ENCODE measurements at places on chromosomes 3 and 15.

- no peak for DNase-seq
These were observed at the start of gene ADCY5 for GRCh38 chr3:123448536-123449101. Gene ADCY5 (minus strand): TSS chr3:123449090. CDS start chr3:123448545, 545 bp downstream.

DNA sequence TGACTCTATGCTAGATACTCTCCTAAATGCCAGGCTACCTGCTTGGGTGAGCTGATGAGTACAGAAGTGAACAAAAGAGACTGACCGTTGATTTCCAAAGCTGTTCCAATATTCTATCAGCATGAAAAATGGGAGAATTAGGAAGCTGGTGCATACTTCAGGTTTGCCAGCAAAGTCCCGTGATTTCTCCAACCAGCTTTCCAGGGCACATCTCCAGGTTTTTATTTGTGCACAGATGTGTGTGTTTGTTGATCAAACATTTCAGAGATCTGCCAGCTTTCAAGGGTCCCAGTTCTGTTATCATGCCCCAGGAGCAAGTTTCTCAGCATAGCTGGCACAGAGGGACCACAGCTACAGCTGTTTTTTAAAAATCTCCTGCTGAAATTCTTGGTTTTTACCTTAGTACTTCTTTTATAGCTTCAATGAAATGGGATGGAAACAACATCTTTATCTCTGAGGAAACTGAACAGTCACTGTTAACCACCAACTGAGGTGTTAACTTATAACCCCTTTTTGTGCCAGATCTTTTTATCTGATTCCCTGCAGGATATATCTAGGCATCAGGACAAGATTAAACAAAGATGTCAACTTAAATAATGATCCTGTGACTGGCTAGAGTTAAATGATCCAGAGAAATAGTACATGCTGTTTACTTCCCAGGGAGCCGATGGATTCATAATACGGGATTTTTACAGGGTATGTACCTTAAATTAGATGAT is 380.8 kb downstream of the GRM7 start:
- no peak for DNase-seq

DNA sequence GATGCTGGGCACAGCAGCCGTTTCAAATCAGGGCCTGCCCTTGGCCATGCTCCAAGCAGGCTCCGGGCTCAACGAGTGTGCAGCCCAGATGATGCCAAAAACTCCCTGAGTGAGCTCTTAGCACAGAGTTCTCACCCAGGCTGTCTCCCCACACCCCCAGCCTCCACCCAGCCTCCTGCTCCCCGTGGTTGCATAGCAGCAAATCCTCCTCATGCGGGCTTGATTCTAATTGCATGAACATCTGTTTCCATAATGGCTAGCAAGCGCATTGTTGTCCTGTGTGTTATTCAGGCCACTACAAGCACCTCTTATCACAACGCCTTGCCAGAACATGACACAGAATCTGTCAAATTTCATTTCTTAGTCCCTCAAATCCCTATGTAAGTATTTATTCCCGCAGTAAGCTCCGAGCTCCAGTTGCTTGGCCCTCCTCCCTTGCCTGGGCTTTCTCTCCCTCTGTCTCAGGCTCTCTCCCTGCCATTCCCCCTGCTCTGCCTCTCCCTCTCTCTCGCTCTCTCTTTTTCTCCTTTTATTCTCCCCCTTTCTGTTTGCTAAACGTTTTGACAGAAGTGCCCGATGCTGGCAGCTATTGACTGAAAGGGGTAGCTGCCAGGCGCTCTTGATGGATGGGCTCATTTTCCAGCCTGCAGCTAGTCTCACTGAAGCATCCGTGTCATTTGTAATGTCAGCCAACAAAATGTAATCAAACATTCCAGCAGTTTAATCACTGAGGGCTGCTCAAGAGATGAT is 306.5 kb downstream of the IL20RB start:
- no peak for DNase-seq

DNA sequence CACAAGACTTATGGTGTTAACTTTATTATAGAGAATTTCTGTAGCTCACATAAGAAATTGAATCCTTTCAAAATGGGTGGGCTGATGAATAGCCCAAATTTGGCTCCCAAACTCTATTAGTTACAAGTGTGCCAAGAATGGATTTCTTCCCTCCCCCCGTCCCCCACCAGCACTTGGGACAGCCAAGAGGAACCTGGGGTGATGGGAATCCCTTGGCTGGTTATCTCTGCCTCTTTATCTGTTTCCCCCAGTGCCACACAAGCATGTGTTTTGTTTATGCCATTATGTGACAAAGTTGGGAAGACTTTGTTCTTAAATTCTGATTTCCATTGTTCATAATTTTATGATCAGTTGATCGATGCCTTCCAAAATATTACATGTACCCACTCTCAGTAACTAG is 28.3 kb downstream of the CMSS1 start:
- DNase-seq: no peak

DNA sequence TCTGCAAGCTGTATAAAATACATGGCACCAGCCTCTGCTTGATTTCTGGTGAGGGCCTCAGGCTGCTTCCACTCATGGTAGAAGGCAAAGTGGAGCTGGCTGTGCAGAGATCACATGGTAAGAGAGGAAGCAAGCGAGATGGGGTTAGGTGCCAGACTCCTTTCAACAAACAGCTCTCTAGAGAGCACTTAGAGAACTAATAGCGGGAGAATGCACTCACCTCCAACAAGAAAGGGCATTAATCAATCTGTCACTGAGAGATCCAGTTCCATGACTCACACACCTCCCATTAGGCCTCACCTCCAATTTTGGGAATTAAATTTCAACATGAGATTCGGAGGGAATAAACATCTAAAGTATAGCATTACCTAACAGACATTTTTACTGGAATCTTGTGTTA is 644.1 kb upstream of the ARRDC4 start:
- no peak for DNase-seq

DNA sequence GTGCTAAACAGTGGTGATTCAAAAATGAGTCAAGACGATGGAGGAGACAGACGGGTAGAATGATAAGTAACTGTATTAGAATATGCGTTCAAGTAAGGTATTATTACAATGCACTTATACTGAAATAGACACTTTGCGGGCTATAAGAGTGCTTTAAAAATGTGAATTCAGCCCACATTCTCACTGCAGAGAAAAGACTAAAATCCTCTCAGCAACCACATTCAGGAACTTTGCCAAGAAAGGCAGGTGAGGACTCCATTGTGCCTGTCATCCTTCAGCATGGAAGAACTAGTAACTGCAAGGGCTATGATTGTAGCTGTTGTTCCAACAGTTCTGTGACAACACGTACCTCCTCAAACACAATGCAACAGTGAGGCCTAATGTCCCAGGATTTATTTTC is 272.0 kb downstream of the RORA start:
- DNase-seq: no peak

- DNase-seq: no peak
These were observed 29.6 kb downstream of the TPM1 start for GRCh38 chr15:63072023-63072650.

GRCh38 chr3:47012342-47013230 is 33.1 kb downstream of the NBEAL2 start:
- no peak for DNase-seq

- no peak for DNase-seq
These were observed 133.2 kb downstream of the ANXA2 start for GRCh38 chr15:60264566-60264965.

GRCh38 chr3:195131176-195131575 is 139.8 kb downstream of the XXYLT1 start:
- DNase-seq: no peak

DNA sequence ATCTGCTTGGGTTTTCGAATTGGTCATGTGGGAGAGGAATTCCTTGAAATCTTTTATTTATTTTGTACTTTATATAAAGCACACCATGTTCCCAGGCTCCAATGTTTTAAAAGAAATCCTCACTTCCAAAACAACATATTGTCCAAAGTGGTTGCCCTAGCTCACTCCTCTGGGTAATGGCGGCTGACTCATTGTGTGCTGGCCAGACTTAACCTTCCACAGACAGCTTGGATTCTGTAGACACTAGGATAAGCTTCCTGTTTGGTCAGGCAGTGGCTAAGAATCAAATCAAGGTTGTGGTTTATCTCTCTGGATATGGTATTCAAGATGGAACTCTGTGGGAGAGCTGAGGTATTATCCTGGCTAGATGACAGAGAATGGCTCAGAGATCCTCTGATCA is 55.8 kb upstream of the FAM98B start:
- no peak for DNase-seq

- no peak for DNase-seq
These were observed 296.6 kb upstream of the MME start for GRCh38 chr3:154783521-154783931.

DNA sequence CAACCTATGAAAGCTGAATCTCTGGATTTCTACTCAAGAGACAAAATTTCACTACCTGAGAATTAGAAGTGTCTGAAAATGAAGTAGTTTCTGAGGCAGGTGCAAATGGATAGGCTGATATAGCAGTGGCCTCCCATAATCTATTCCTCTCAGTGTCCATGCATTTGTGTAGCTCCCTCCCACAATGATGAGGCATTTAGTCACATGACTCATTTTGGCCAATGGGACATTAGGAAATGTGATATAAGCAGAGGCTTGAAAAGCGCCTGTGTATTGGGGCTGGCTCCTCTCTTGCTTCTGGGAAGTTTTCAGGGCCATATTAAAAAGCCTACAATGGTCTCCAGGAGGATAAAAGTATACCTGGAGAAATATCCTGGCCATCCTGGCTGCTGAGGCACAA is 79.7 kb upstream of the MRPL3 start:
- no peak for DNase-seq

DNA sequence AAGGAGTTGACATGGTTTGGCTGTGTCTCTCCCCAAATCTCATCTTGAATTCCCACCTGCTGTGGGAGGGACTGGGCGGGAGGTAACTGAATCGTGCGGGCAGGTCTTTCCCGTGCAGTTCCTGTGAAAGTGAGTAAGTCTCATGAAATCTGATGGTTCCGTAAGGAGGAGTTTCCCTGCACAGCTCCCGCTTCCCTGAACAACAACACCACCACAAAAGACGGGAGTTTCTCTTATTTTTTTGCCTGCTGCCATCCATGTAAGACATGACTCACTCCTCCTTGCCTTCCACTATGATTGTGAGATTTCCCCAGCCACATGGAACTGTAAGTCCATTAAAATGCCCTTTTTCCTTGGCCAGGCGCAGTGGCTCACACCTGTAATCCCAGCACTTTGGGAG is 22.7 kb downstream of the XXYLT1 start:
- DNase-seq: no peak

- no peak for DNase-seq
These were observed 352.4 kb upstream of the ZNF385D start for GRCh38 chr3:22103423-22103822.

GRCh38 chr15:36363335-36363734 is 216.1 kb upstream of the CDIN1 start:
- DNase-seq: no peak

DNA sequence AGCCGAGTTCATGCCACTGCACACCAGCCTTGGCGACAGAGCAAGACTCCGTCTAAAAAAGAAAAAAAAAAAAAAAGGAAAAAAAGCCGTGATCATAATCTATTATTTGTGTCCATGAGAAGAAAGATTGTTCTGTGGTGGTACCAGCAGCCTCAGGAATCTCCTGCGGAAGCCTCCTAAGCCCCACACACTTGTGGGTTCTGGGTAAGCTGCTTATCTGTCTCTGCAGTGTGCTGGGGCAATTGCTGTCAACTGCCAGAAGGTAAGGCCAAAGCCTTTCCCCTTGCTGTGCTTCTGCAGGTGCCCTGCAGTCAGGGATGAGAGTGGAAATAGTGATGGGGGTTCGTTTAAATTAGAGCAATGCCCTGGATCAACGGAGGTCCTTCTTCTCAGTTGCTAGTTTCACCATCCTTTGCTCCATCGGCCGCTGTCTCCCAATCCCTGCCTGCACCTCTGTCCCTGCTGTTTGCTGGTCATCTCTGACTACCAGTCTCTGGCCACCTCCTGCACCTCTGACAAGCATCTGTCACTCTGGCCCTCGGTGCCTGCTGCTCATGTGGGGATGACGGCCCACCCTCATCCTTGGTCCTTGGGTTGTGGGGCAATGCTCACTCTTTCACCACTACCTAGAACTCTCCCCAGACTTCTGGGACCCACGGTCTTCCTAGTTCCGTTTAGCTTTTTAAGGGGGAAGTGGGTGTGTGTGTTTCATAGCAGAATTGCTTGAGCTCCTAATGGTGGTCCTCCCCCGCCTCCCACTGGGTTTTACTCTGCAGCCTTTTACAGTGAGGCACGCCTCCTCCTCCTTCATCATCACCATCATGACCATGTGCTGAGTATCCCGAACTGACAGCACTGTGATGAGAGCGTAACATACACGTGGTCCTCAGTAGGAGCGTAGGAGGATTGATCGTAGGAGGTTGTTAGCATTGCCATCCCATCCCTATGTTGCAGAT is 25.5 kb downstream of the CHRD start:
- no peak for DNase-seq

GRCh38 chr3:191362524-191363090 is 32.3 kb upstream of the UTS2B start:
- DNase-seq: no peak

DNA sequence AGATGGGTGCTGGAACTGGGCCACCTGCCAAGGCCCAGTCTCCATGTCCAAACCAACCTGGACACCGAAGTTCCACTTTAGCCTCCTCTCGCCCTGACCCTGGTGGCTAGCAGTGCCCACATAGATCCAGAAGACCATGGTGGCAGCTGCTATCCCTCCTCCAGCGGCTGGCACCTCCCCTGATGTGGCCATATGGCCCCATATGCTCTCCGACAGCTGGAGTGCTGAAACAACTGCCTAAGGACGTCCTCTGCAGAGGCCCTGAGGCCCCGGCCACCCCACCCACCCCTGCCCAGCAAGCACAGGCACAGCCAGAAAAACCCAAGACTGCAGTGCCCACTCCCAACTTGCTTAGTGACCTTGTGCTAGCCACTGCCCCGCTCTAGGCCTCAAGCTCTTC is 182.3 kb upstream of the LINGO1 start:
- DNase-seq: no peak

DNA sequence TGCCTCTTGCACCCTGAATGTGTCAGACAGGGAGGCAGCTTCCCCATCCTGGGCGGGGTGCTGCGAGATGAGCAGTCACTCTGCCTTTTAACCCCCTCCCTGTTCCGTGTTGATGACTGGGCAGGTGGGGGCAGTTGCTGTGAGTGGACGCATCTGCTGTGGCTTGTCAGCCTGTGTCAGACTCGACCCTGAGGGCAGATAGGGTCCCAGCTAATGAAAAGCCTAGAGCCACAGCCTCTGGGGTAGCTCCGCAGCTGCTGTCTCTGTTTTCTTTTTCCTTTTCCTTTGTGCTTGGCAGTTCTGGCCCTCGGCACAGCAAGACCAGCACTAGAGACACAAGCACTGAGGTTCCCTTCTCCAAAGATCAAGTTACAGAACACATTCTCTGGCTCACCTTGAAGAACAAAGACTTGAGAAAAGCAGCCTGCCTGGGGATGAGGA is 43.0 kb upstream of the GLCE start:
- DNase-seq: no peak

DNA sequence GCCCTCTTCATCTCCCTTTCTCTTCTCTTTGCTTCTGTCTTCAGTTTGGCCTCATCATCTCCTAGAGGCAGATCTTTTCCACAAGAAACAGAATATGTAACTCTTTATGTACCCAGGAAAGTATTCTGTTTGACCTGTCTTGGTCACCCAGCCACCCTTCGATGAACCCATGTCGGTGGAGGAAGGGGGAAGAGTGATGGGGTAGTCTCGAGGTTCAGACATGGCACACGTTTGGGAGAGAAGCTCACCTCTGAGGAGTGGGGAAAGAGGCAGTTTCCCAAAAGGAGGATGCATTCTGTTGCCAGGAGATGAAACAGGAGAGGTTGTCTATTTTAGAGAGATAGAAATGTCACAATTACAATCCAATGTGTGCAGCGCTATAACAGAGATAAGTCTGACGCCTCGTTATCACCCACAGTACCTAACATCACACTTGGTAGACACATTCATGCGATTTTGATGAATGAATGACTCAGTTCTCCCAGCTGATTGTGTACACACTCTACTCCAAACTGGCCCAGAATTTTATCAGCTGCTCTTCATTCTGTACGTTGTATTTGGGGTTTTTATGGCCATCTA is 722 bp upstream of the CCDC50 start:
- DNase-seq: no peak
